ENCODE measurements at places on chromosomes 12 and 14.

DNA sequence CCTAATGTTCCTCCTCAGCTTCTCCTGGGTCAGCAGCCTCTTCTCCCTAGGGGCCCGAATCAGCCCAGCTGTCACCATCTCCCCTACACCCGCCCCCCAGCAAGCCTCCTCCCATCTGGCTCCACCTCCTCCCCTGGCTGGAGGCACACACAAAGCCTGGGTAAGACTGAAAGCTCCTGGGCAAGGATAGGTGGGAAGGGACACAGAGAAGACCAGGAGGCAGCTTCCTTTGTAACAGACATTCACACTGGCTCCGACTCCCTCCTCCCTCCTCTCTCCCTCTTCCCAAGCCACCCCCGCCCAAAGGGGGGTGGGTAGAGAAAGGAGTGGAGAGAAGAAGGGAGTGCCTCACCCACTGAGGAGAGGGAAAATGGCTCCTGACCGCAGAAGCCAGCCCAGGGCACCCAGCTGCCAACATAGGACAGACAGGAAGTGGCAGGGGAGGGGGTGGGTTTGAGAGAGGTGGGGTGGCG, 4.0 kb downstream of the CHD4 start:
- DNase-seq: no peak

DNA sequence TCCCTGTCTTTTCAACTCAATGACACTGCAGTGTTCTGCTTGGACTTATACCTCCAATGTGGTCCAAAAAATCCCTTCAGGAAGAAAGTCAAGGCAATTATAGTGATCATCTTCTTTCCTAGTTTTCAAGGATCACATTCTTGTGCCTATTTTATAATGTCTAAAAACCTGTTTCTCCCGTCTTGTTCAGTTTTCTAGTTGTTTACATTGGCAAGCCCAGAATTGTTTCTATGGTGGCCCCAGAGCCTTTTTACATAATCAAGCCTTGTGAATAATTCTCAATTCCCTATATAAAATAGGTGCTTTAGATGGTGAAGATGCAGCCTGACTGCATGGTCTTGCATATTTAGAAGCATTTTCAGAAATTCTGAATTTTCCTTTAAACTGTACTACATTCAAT, 14.5 kb upstream of the LDHB start:
- no peak for DNase-seq

- no peak for DNase-seq
Measured at GRCh38 chr12:88572781-88573549, 7.3 kb downstream of the KITLG start.

- DNase-seq: no peak
Measured at GRCh38 chr12:27355486-27355885, 22.9 kb downstream of the BMAL2 start.

GRCh38 chr14:69710378-69710777, 56.6 kb upstream of the SRSF5 start:
- DNase-seq: no peak

GRCh38 chr12:2336409-2336829, 283.6 kb downstream of the CACNA1C start:
- DNase-seq: no peak

DNA sequence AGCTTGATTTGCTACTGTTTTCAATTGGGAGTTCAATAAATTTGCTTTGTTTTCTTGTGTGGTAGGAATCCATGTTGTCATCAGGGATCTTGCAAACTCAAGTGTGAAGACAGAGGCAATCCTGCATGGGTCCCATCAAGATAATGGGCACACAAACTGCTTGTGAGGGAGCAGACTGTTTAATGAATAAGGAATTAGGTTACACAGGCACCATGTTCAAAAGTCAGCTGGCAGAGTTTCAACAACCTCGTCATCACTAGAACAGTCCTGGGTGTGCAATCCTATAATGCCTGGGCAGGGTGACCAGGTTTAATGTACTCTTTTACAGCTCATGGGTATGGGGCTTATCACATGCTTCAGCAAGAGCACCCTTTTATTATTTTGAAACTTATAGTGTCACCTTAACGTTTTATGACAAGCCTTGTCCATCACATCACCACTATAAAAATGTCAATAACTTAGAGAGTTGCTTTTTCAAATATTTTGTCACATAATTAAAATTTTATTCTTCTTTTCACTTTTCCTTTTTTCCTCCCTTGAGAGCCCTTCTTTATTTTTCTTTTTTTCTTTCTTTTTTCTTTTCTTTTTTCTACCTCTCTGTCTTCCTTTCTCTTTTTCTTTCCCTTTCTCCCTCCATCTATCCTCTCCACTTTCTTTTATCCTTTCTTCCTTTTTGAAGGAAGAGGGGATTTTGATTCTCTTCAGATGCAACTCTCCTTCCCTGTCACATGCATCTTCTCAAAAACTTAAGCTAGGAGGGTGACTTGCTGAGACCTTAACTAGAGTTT, 252.2 kb upstream of the ATP2B1 start:
- no peak for DNase-seq

DNA sequence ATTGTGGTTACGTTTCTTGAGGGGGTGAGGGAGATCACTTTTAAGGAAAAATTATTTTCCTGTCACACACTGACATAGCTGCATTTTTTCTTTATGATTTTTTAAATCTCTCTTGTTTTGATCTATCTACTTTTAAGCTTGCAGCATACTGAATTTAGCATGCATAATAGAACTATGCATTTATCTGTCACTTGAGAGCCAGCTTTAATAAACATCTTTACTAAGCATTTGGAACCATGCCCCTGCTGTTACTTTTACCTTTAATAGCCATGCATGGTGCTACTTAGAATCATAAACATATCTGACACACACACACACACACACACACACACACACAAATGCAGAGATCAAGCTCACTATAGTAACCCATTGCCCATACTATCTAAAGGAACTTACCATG, 486.2 kb downstream of the NELL2 start:
- no peak for DNase-seq

DNA sequence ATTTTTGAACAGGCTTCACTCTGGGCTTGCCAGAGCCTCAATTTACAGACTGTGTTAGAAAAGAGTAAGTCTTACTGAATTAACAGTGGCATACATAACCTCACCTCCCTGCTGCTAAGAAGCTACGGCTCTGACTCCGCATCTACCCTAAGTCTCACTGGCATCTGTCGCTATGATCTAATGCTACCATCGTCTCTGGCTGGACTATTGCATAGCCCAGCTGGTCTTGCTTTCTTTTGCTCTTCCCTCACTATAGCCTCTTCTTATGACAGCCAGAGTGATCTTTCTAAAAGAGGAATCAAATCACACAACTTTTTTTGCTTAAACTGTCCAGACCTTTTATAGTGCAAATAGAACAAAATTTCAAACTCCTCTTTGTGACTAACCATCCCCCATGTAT, 81.1 kb downstream of the SLC24A4 start:
- no peak for DNase-seq

DNA sequence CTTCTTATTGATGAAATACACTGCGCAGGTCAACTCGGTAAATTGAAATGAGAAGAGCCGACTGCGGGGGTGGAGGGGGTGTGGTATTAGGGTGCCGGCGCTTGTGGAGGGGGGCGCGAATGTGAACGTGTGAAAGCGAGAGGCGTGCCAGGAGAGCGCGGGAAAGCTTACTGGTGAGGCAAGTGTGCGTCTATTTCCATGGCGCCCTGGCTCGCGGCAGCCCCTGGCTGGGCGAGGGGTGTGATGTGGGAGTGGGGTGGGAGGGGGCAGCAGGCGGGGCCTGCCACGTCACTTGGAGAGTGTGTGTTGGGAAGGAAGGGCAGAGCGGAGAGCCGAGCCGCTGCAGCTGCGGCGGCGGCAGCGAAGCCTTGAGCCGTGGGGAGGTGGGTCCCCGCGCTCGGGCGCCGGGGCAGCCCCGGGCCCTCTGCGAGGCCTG, 88.8 kb downstream of the GALNT8 start:
- no peak for DNase-seq

GRCh38 chr12:124667506-124668326, 100.3 kb upstream of the NCOR2 start:
- no peak for DNase-seq

DNA sequence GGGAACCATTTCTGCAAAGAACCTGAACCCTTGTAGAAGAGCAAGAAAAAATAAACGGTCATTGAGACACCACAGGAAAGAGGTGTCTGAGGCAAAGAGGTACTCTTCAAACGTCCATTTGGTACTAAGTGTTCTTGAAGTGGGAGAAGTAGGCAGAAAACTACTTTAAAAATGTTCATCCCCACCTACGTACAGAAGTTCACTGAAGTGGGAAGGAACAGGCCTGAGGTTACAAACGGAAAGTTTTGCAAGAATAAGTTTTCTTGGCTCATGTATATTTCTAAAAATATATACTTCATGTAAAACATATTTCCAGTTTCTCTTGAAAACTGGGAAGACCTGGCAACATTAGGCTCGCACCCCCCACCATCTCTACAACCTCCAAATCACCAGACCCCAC, 61.2 kb downstream of the STXBP6 start:
- no peak for DNase-seq

GRCh38 chr14:23121361-23121771, 2.3 kb upstream of the CEBPE start:
- peak; percentile 31 for DNase-seq

GRCh38 chr12:120352117-120352516, 16.8 kb downstream of the MSI1 start:
- DNase-seq: no peak

DNA sequence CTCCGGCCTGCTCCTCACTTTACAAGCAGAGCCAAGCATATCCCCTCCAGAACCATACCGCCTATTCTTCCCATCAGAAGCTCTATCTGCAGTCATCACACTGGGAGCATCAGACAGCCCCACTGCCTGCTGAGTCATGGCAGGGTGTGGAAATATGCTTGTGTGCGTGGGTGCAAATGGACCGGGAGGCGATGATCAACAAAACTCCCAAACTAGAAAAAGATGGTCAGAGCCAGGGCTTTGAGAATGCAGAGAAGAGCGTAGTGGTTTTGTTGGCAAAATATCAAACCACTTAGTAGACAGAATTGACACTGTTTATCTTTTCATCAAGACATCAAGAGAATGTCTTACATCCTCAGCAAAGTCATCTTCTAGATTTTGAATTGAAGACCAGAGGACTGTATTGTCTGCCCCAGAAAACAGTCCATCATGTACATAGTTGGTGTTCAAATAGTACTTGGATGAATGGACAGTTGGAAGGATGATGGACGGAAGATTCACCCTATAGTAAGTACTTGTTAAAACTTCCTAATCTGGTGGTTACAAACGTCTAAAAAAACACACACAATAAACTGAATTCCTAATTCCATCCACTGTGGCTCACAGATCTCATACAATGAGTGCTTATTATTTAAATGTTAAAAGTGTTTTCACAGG, 54.9 kb downstream of the VWF start:
- DNase-seq: no peak

DNA sequence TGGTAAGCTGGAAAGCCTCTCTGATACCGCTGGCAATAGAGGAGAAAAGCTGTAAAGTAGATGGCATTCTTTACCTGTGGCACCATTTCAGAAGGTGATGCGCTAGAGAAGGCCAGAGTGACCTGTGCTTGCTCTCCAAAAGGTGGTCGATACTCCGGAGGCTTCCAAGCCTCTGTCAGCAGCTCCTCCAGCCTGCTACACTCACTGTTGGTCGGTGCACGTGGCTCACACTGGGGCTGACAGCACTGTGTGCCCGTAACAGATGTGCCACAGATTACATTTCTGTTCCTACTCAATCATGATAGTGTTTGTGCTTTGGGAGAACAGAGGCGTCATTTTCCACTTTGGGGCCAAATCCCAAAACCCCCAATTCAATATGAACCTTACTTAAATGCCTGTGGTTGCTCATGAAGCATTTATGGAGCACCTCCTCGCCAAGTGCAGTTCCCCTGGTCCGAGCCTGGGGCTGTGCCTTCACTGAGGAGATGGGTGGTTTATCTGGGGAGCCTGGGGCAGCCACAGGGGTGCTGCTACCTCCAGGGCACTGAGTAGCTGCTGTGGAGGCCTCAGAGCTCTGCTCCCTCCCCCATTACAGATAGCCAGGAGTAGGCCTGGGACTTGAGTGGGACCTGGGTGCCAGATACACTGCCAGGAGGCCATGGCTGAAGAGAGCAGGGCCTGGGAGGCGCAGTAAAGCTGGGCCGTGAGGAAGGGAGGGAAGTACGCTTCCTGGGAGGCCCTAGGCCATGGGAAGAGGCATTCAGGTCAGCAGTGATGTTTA, 26.8 kb downstream of the CCNK start:
- no peak for DNase-seq

DNA sequence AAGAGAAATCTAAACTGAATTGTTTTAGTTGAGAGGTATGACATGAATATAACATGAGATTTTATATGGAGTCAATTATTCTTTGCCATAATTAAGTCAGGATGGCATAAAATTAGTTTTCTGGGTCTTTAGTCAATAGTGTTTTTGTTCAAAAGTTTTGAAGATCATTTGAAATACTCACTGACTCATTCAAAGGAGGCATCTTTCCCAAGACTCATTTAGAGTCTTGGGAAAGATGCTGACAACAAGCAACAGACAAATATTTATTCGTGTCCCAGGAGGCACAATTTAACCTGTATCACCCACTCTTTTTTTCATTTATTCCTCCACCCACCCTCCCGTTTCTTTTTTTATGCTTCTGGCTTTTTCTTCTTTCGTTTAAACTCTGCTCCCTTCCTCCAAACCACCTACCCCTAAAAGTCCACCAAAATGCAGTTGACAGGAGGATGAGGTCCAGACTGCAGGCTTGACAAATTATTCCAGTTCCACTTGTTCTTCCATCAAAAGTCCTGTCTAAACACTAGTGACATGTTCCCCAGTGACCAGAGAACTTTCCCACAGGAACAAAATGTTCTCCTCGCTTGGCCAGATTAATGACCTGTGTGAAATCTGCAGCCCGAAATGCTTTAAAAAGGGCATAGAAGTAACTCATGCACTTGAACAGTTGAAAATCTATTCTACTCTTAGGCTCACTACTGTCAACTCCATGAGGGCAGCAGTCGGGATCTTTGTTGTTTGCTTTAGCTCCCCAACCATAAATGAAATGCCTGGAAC, 43.3 kb upstream of the CSRP2 start:
- DNase-seq: no peak

DNA sequence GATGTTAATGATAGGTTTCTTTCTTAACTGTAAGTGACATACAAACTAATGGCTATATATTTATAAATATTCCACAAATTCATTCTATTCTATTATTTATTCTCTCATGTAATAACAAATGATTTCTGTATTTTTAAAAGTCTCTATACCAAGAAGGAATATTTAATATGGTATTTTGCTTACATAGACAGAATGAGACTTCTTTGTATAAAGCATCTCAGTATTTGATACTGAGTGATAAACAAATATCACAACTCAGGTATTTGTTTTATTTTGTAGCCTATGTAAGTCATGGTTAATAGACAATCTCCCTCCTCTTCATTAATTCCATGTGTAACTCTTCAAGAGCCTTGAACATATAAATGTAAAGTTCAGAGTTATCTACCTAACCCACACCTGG, 18.0 kb downstream of the ATL1 start:
- DNase-seq: no peak

DNA sequence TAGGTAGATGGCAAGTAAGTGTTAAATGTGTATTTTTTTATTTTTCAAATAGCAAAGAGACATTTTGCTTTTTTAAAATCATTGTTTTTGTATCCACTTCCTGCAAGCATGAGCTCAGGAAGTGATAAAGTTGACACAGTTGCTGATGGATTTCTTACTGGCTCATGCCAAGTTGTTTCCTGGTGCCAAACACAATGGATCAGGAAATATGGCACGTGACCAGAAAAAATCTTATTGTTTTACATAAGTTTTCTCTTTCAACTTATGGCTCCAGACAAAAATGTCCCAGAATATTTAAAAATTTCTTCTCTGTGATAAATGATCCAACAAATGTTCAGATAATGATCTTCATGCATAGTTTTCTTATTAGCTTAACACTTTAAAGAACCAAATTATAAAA, 1279.1 kb upstream of the FLRT2 start:
- DNase-seq: no peak

- DNase-seq: no peak
Measured at GRCh38 chr12:54355104-54355815, 9.0 kb downstream of the GPR84 start.
